ENCODE measurements at places on chromosomes 5 and 9.

- DNase-seq, result no peak
Observed at GRCh38 chr5:93674866-93675459, 66.4 kb downstream of the POU5F2 start.

DNA sequence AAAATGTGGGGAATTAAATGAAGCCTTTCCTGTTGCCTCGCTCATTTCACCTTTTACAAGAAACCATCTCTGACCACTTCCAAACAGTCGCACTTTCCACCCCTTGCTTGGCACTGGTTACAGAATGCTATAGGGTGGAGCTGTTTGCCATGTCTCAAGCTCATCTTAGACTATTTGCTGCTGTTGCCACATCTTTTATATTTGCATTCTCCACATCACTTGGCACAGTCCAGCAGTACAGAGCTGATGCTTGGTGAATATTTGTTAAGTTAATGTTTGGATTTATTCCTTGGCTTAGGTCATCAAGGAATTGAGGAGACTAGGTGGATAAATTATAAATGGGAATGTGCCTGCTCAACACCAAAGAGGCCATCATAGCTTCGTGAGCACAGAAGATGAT lies 53.2 kb downstream of the GNA14 start:
- DNase-seq, result no peak

GRCh38 chr5:33637011-33637410 lies 196.2 kb downstream of the TARS1 start:
- DNase-seq, result no peak

- DNase-seq, result no peak
Observed at GRCh38 chr5:94304146-94304545, 314.3 kb downstream of the KIAA0825 start.

- DNase-seq, result peak; percentile 29
Observed at GRCh38 chr5:119036101-119036762, 34.7 kb upstream of the DMXL1 start.

GRCh38 chr5:149803641-149804468 lies 73.7 kb downstream of the PPARGC1B start:
- DNase-seq, result no peak

GRCh38 chr9:93023521-93023815 lies 35.0 kb upstream of the SUSD3 start:
- no peak for DNase-seq

Data from brain microvascular endothelial cell (primary cell).